ENCODE measurements at places on chromosomes 6 and 20.

- no peak for DNase-seq
Measured at GRCh38 chr6:133632206-133632605, 256.7 kb upstream of the TCF21 start.

DNA sequence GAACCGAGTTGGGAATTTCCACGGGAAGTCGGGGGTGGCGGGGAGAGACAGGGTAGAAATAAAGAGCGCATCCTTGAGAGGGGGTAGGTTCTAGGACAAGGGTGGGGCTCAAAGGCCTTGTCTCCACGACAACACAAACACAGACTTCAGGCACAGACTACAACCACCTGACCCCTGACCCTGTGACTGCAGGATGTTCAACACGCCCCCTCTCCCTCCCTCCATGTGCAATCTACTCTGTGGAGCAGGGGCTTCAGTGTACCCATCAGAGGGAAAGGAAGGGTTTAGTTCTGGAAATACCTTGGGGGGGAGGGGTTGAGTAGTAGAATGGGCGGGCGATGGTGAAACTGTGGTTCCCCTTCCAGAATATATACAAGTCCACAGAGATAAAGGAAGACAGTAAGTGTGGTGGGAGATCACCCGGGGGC lies 651 bp upstream of the TAPBP start:
- no peak for DNase-seq

GRCh38 chr20:34445177-34446065 lies 70.8 kb upstream of the DYNLRB1 start:
- DNase-seq = no peak

- DNase-seq = no peak
Measured at GRCh38 chr6:84177241-84177640, 50.2 kb downstream of the CEP162 start.

DNA sequence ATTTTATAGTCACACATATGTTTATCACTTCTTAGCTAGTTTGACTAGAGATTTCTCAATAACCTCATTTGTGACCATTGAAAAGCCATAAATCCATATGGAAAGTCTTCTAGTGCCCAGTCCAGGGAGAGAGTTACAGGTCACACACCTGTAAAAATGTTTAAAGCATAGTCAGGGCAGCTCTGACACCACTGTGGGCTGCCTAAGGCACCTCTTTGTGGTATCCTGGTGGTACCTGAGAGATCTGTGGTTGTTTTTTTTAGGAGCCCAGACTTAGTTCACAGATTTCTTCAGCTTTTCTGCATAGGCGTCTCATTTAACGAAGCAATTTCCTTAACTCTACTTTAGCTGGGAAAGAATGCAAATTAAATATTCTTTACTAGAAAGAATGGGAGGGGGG lies 186.6 kb downstream of the CENPW start:
- DNase-seq = no peak

DNA sequence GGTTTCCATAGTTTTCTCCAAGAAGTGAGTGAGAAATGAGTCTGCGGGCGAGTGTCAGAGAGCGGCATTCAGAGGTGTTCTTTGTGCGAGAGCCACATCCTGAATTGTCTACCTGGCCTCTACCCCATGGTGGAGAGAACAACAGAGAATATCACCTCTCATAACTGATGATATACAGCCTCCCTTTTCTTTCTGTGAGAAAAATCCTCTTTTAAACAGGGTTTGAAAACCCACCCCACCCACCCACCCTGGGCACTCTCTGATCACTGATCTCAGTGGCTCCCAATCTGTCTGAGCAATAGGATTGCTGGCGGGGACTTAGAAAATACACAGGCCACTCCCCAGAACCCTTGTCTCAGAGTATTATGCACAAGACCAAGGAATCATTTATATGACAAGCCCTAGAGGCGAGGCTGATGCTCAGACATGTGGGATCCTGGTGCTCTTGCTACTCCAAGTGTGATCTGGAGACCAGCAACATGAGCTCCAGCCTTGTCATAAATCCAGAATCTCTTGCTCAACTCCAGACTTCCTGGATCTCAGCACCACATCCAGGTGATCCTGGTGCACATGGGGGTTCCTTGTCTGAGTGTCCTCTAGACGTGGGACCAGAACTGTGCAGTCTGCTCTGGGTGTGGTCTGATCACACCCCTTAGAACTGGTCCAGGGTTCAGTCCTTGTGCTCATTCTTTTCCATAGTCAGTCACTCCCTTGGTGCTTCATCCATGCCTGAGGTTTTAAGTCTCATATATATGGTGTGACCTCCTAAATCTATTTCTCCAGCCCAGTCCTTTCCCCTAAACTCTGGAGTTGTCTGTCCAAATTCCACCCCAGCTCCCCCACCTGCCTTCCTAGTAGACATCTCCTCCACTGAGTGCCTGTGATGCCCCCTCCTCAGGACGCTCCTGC lies 5.3 kb downstream of the HLA-B start:
- DNase-seq = no peak

DNA sequence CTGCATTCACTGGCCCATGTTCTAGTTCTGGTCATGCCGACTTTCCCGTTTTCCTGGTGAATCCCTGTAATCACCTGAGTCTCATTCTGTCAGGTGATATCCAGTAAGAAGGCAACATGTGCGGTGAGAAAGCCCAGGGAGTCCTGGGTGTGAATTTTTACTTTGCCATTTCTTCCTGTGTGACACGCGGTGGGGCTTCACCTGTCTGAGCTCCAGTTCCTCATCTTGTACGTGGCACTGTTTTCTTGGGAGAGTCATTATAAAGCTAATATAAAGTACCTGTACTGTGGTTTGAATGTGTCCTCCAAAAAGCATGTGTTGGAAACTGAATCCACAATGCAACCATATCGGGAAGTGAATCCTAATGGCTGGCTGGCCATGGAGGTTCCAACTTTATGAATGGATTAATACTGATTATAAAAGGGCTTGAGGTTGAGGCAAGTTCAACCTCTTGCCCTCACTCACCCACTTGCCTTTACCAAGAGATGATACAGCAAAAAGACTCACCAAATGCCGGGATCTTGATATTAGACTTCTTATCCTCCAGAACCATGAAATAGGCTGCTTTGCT lies 5.1 kb downstream of the HLA-E start:
- DNase-seq = no peak

DNA sequence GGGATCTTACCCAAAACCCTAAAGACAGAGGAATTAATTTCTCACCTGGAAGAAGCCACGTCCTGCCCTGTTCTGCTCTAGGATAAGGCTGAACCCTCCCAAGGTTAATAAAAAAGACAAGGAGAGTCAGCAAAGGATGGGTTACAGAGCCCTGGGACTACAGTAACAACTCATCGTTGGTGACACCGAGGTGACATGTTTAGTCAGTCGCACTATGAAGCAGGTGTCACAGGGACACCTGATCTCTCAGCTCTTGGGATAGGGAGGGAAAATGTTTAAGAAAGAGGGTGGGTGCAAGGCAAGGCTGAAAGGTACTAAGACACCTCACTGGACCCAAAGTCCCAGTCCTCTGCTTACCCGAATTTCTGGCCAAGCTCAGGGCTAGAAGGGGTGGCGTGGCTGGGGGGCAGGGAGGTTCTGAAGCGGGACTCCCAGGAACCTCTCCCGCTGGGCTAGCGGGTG lies 562 bp downstream of the MOCS1 start:
- no peak for DNase-seq

DNA sequence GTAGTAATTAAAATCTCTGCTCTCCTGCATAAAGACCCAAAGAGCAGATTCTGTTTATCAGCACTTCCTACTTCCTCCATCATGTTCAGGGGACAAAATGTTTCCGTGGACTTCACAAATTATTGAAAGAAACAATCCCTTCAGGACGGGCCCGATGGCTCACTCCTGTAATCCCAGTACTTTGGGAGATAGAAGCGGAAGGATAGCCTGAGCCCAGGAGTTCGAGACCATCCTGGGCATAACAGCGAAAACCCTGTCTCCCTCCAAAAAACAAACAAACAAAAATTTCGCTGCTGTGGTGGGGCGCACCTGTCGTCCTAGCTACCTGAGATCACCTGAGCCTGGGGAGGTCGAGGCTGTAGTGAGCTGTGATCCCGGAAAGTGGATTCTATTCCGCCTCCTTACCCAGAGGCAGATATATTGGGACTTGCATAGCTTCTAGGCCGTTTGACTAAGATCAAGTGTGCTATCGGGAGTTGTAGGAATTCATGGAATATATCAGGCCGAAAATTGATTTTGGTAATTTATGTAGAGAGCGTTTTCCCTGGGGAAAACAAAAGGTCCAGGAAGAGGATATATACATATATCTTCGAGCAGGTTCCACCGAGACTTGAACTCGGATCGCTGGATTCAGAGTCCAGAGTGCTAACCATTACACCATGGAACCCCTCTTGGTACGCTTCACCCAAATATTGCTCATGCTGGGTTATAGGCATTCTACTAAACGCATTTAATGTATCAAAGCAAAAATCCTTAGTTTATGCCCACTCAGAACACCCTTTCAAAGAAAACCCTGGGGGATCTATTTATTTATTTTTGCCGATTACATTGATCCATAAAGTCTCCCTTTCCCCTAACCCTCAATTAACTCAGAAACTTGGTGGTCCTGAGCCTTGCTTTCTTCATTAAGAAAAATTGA lies 74.5 kb upstream of the ZNF184 start:
- DNase-seq = no peak

DNA sequence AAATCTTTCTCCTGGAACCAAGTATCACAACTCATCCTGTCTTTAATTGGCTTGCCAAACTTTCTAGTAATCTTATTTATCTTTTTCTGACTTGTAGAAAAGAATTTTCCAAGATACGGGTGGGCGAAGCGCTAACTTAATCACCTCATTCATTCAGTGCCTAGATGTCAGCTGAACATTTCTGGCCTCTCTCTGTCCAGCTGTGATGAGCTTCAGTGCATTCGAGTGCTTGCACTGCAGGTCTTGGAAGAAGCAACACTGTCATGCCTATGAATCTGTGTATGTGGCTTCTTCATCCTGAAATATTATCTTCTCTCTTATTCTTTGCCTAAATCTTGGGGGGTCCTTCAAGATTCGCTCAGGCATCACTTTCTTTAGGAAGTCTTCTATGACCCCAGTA lies 16.3 kb upstream of the ENPP1 start:
- DNase-seq = no peak

GRCh38 chr6:130946076-130946475 lies 117.0 kb downstream of the EPB41L2 start:
- no peak for DNase-seq
